NCI-H510A treated with DMSO at 0.1 percent for 48 hours (cell line): ENCODE measurements at places on chromosomes 1 and 21.

GRCh38 chr1:37354876-37355650 lies 119.3 kb upstream of the ZC3H12A start:
- no peak for DNase-seq

- DNase-seq = no peak
These were observed 350.2 kb downstream of the PLPP3 start for GRCh38 chr1:56229186-56229585.

DNA sequence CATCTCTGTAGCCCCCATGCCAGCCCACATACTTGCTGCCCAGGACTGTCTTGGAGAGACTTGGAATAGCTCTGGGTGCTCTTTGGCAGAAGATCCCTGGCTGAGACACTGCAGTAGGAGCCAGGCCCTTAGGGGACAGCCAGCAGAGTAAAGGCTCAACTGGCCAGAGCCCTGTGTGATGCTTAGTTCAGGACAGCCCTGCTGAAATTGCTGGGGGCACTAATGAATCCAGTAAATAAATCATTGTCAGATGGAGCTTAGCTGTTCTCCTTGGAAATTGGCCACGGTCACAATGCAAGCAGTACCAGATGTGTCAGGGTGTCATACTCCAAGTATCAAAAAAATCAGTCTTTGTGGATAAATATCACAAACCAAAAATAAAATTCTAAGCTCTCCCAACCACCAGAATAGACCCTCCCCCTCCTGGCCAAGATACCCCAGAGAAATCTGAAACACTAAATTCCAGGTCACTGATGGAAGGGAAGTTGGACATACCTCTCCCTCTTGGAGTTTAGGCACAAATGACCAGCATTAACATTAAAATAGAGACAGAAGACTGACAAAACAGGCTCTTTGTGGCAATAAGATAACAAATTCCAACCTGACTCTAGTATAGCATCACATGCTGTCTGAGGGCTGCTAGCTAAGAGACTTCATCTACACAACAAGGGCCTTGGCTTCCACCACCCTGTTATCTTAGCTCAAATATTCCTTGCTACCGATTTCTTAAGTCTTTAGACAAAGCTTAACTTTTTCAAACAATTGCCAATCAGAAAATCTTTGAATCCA lies 83.2 kb upstream of the DNAH14 start:
- no peak for DNase-seq

DNA sequence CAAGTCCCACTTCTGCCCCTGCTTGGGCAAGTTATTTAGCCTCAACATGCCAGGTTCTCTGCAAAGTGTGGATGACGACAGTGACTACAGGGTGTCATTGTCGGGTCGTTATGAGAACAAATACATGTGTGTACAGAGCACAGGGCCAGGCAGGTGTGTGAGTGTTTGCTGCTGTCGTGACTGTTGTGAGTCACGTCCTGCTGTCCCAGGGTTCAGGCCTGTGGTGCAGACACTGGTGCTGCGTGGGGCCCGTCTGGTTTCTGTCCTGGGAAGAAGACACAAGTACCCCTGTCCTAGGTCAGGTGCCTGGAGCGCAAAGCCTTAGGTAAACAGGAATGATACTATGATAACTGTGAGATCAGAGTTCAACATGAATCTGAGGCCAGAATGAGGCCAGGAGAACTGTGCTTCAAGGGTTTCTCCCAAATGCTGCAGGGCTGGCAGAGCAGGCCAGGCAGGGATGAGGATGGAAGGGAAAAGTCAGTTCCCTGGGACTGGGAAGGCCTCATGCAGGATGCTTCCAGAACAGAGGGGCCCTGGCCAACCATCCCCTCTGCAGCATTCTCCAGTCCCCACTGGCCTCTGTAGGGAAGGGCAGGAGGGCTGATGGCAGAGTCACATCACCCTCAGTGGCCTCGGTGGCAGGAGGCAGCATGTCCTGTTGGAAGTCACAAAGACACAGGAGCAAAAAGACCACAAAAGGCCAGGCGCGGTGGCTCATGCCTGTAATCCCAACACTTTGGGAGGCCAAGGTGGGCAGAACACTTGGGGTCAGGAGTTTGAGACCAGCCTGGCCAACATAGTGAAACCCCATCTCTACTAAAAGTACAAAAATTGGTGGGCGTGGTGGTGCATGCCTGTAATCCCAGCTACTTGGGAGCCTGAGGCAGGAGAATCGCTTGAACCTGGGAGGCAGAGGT lies 15.7 kb downstream of the GPR157 start:
- DNase-seq = peak; percentile 89

DNA sequence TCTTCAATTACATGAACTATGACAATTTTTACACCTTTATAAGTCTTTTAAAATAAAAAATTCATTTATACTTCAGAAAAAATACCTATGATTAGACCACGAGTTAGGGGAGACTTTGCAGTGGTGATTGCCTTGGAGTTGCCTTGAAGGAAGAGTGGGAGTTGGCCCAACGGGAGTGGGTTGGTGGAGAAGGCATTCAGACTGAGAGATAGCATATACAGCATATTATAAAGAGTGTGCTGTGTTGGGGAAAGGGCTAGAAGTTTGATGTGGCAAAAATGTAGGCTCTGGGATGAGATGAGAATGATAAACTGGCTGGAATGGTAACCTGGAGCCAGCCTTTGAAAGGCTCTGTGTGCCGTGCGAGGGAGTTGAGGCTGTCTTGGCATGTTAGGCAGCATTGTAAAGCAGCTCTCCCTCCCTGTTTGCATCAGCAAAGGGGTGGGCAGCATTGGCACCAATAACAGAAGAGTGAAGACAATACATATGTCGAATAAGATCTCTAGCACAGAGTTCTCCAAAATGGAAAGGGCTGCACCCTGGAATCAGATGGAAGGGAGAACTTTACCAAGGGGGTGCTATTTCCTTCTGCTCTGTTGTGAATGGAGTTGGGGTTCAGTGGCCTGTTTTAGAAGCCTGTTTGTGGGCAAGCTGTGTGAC lies 24.4 kb downstream of the MPZL1 start:
- DNase-seq = no peak

- no peak for DNase-seq
These were observed 15.4 kb downstream of the CCDC17 start for GRCh38 chr1:45608175-45609156.

DNA sequence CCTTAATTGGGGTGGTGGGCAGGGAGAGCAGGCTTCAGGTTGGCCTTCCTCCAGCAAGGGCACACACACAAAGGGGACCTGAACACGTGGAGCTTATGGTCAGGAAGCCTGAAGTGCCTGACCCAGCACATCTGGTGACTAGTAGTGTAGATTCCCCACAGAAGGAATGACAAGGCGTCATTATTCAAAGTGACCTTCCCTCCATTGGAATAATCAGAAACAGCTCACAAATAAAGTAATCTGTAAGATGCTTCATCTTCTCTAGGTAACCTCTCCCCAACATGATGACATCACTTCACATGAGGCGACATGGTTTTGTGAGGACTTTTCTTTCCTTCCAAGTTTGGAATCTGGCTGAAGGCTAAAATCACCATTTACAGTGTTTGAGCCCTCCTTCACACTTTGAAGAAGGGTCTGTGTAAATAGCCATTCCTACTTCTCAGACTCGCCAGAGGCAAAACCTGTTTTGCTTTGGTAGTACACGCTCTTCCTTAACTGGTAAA lies 32.8 kb upstream of the ERG start:
- no peak for DNase-seq

DNA sequence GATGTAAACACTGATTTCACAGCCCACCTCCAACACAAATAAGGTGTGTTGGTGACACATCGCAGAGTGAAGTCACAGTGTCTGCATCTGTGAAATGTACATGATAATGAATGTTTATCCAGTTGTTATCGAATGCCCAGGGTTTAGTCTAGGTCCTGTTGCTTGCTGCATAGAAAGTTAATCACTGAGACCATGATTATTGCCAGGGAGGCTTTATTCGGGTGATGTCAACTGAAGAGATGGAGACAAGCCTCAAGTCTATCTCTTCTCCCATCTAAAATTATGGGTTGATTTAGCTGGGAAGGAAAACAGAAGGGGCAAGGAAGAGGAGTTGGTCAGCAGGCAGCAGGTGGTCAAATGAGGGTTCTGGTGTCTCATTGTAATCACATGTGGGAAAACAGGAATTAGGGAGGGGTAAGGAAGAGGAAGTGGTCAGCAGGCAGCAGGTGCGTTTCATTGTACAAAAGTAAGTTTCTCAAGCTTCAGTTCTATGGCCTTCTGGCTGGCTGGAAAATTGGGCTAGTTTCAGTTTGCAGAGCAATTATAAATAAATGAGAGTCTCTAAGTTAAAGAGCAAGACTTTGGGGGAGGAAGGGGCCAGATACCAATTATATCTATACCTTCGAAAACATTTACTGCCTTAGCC lies 146.3 kb upstream of the DNAH14 start:
- peak; percentile 62 for DNase-seq

GRCh38 chr1:45585496-45586075 lies 1.7 kb downstream of the NASP start:
- DNase-seq = no peak

- DNase-seq = peak; percentile 61
These were observed at the start of gene FAM131C for GRCh38 chr1:16073490-16074119. Gene FAM131C, minus strand, starts transcription at chr1:16073651. Its CDS starts 209 bp downstream, at chr1:16073442.

GRCh38 chr1:229371624-229372023 lies 28.8 kb upstream of the CCSAP start:
- DNase-seq = no peak

DNA sequence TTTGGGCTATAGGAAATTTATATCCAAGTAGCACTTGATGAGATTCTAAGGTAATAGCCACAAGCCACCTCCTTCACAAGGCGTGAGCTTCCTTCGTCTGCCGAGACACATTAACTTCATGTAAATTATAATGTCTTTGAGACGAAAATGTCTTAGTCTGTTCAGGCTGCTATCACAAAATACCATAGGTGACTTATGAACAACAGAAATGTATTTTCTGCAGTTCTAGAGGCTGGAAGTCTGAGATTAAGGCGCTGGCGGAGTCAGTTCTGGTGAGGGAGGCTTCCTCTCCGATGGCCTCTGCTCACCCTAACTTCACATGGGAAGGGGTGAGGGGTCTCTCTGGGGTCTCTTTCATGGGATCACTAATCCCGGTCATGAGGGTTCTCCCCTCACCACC lies 133.0 kb downstream of the ETS2 start:
- no peak for DNase-seq

DNA sequence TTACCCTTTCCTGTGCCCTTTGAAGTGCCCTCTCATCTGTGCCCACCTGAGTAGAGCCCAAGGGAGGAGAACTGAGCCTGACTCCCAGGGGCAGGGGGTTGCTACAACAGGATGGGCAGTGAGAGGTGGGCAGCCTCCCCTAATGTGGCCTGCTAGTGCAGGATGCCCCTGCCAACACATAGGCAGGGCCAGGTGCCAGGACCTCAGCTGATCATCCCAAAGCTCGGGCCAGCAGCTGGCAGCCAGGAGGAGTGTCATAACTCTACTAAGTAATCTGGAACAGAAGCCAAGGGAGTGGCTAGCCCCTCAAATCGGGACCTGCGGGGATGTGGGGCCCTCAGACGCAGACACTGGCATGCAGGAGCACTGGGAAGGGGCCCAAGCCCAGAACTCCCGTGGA lies 208.8 kb upstream of the RAB4A start:
- DNase-seq = no peak

DNA sequence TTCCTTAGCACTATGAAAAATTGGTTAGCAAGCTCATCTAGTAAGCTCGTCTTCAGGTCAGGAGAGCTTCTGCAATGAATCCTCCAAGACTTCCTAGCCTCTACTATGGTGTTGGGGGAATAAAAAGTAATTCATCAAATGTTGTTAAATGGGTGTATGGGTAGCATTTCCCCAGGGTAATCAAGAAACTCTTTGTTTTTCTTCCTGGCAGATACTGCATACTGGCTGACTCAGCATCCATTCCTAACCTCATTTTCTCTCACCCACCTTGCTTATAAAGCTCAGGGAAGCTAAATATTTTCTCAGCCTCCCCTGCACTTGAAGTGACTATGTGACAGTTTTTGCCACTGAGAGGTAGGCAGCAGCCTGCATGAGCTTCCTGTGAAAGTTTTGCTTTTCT lies 83.4 kb downstream of the MAB21L3 start:
- DNase-seq = no peak

DNA sequence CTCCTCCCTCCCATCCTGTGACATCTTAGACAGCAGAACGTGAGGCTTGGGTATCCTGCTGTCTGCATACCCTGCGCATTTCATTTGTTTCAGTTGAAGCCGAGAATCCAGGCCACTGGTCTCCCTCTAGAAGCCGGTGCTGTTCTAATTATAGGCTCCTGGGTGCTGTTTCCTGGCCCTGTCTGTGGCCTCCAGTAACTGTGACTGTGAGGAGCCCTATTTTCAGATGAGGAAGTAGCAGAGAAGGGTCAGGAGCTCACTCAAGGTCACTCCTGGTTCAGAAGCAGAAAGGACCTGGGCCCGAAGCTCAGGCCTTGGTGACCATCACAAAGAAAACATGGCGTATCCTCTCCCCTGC lies 24.0 kb downstream of the COQ8A start:
- DNase-seq = no peak

DNA sequence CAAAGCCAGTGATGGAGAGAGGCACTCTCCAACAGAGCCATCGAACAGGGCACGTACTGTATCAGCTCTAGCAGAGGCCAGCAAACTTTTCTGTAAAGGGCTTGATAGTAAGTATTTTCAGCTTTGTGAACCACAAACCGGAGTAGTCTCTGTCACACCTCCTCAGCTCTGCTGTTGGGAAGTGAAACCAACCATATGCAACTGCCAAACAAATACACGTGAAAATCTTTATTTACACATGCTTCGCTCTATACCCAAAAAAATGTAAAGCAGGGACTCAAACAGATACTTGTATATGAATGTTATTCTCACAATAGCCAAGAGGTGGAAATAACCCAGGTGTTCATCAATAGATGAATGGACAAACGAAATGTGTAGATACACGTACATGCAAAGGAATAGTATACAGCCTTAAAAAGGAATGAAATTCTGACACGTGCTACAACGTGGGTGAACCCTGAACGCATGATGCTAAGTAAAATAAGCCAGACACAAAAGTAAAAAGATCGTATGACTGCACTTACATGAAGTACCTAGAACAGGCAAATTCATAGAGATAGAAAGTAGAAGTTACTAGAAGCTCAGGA lies 39.0 kb downstream of the SETD4 start:
- DNase-seq = no peak

- no peak for DNase-seq
These were observed 33.3 kb upstream of the ZBTB40 start for GRCh38 chr1:22418312-22418711.

DNA sequence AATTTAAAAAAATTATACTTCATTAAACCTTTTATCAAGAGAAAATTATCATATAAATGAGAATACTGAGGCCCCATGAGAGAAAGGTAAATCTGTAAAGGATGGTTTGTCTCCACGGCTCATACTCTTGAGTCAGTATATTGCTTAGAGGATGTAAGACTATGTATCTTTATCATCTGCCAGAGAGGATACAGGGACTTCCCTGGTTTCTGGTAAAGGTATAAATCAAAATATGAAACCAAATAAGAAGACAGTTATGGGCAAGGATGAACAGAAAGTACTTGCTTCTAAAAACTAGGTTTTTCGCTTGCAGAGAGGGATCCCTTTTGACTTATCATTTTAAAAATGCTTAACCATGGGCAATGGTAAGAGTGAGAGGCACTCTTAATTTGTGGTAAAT lies 112.4 kb downstream of the POU2F1 start:
- no peak for DNase-seq

DNA sequence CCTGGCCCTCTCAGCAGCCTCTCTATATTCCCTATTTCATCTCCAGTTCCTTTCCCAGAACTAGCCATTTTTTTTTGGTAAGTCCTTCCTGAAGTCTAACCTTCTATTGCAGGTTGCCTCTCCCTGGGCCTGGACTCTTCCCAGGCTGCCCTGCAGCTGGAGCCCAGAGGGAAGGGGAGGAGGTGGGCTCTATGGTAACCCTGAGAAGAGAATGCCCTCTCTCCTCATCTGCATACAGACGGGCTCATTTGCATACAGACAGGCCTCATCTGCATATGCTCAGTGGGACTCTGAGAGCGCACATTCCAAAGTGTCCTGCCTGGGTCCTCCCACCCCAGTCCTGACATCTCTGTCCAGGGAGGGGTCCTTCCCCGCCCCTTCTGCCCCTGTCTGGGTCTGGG lies 32.7 kb downstream of the RHBG start:
- DNase-seq = no peak
